ENCODE measurements at places on chromosomes 2 and 18. TPM values are rescaled to one million over a fixed set of nuclear protein-coding genes. Genes with fewer than 3 reads are reported as not detected.

MAP2 gene
- total RNA-seq, result 502 TPM

SCN7A gene
- total RNA-seq, result 4.9 TPM

RPRM gene
- total RNA-seq, result 7.0 TPM

ITGB6 gene
- total RNA-seq, result 0.27 TPM

PSMA8 gene
- total RNA-seq, result not detected

Measured in cerebellum (tissue), 4 donors.